ENCODE measurements at places on chromosomes 3 and 15.

DNA sequence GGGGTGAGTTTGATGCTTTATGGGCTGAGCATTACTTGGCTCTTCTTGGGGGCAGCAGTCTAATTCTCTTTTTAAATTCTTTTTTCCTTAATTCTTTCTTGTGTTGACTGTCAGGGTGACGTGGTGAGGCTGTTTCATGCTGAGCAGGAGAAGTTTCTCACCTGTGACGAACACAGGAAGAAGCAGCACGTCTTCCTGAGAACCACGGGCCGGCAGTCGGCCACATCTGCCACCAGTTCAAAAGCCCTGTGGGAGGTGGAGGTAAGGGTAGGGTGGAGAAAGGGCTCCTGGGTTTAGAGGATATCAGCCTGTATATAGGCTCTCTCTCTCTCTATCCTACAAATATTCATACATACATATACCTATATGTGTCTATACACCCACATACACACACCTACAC is 152.3 kb downstream of the ITPR1 start:
- no peak for DNase-seq

- DNase-seq = no peak
These were observed 608.2 kb downstream of the NSUN3 start for GRCh38 chr3:94671078-94671477.

GRCh38 chr3:133282236-133282635 is 117.6 kb upstream of the BFSP2 start:
- DNase-seq = no peak

DNA sequence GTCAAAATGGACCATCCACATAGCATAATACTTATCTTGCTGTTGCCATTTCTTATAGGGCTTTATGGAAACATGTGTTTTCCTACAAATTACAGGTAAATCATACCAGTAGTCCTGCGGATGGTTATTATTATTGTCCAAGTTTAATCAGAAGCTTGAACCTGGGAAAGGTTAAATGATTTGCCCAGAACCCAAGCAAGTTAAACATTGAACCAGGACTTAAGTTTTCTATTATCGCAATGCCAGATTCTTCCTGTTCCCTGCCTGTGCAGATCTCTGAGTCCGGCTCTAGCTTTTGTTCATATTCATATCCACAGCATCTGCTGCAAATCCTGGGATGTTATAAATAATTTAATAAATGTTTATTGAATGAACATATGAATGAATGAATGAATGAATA is 12.5 kb downstream of the LPP start:
- no peak for DNase-seq

DNA sequence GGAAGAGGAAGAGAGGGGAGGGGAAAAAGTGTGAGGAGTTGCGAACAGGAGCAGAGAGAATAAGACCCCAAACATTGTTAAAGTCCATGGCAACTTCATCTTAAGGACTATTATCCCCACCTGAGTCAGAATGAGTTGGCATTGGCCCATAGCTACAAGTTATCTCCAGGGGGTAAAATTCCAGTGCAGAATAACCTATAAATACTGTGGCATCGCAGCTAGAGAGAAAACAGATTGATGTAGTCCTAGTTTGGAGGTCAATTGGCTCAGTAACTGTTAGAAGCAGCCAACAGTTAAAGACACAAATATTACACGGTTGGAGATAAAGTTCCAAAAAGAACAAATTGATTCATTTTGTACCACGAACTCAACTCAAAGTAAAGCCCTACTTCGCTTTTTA is 313.9 kb upstream of the CCDC54 start:
- no peak for DNase-seq

GRCh38 chr3:55226696-55227095 is 260.4 kb downstream of the WNT5A start:
- no peak for DNase-seq

DNA sequence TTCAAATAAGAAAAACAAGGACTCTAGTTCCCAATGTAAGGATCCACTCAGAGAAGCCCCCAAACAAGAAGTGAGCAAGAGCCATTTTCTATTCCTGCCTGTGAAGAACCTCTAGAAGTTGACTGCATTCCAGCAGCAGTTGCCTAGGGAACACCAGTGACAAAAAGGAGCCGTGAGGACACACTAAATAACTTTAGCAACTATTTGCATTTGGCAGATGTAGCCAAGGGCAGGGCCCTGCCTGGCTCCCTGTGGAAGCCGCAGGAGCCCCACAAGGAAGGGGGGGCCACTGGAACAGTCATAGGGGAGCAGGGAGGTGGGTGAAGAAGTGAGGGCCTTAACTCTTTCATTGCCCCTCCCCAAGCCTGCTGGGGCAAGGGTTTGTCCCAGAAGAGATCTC is 470.2 kb upstream of the PROK2 start:
- no peak for DNase-seq

- no peak for DNase-seq
These were observed 246.7 kb upstream of the CBLB start for GRCh38 chr3:106115557-106115956.

- no peak for DNase-seq
These were observed 3.1 kb upstream of the PLD1 start for GRCh38 chr3:171813278-171813896.

- no peak for DNase-seq
These were observed 160.0 kb upstream of the TLE3 start for GRCh38 chr15:70257573-70258248.

DNA sequence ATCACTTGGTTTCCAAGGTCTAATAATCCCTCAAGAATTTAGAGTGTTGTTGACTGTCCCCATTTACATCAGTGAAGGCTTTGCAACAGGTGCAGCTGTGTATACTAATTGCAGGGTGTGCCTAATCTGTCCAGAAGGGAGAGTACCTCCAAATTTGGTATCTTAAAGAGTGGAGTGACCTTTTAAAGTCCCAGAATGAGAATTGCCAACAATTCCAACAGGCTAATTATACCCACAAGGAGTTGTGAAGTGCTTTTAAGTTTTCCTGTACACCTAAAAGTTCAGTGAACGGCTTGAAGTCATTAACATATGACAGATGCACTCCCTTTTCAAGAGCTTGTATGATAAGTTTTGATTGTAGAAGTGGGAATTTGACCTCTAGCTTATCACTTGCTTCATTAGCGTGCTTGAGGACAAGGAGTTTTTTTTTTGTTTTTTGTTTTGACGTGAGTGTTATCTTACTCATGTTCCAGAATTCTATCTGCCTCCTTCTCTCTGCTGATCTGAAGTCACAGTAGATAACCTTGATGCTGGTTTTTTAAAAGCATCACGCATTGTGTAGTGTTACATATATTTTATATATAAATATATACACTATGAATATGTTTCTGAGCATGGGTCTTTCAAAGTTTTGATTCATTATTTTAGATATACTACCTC is 26.3 kb downstream of the CDIN1 start:
- no peak for DNase-seq

DNA sequence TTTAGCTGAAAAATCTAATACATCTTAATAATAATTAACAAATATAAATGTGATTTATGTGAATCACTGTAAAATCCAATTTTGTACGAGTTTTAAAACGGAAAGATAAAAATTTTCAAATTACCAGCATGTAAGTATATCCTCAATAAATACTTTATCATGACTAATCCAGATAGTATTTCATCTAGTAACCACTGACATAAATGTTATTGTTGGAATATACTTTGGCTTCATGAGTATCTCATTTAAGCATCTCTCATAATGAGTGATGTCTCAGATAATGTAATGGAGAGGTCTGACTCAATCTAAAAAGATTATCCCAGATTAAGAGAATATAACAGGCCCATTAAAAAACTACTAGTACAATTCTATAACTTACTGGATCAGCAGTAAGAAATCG is 216.3 kb downstream of the STAG1 start:
- DNase-seq = no peak

DNA sequence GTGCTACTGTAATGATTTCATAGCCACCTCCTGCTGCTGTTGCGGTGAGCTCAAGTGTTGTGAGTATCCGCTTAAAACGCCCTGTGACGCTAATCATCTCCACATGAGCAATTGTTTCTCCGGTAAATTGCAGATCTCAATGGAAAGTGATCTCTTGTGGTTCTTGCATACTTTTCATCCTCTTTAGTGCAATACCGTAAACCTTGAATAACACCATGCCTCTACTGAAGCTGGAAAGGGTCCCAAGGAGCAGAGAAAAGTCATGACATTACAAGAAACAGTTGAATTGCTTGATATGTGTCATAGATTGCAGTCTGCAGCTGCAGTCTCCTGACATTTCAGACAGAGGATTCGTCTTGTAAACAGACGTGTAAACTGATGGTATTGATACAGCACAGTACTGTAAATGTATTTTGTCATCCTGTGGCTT is 6.0 kb upstream of the CEMIP start:
- no peak for DNase-seq

- DNase-seq = no peak
These were observed 41.6 kb upstream of the ROPN1 start for GRCh38 chr3:124033360-124034015.

DNA sequence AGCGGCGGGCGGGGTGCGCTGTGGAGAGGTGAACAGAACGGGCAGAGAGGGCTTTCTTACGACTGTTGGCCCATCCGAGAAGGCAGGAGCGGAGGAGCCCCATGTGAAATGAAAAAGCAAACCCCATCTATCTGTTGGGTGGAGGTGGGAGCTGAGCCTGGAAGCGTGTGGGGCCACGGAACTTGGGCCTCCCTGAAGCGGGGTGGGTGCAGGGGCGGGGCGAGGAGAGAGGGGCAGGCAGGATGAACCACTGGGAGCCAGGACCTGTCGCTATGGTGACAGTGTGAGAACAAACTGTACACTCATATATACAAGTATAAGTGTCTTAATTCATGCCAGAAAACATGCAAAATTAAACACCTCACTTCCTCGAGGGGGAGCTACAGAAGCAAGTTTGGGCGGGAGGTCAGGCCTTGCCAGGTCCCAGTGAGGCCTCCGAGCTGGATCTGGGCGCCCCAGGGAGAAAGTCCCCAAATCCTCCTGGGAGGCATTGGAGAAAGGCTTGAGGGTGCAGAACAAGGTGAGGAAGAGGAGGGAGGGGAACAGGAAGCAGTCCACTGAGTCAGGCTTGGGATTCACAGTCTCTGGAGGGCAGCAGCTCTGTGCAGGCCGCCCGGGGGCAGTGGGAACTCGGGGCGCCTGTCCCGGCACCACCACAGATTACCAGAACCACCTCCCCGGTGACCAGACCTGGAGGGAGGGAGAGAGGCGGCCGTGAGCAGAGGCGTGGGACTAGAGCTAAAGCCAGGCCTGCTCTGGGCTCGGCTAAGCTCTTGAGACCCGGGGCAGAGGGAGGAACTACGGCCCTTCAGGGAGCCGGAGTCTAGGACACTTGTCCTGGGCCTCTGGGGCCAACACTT is 34.8 kb downstream of the RBPMS2 start:
- DNase-seq = no peak

GRCh38 chr15:35728219-35728940 is 182.4 kb upstream of the DPH6 start:
- no peak for DNase-seq

GRCh38 chr3:156413293-156413892 is 141.5 kb downstream of the SSR3 start:
- no peak for DNase-seq

DNA sequence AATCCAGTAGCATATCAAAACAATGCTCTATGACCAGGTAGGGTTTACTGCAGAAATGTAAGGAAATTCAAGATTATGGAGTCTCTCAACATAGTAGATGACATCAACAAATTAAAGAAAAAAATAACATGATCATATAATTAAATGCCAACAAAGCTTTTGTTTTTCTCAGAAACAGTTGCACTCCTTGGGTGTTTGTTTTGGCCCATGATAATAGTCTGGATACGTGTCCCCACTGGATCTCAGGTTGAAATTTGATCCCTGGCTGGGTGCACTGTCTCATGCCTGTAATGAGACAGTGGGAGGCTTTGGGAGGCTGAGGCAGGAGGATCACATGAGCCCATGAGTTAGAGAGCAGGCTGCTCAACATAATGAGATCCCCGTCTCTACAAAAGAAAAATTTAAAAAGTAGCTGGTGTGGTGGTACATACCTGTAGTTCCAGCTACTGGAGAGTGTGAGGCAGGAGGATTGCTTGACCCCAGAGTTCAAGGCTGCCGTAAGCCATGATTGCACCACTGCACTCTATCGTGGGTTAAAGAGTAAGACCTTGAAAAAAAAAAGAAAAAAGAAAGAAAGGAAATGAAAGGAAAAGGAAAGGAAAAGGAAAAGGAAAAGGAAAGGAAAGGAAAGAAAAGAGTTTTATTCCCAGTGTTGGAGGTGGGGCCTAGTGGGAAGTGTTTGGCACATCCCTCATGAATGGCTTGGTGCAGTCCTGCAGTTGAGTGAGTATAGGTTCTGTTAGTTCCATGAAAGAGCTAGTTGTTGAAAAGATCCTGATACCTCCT is 53.3 kb upstream of the FOXB1 start:
- DNase-seq = no peak

DNA sequence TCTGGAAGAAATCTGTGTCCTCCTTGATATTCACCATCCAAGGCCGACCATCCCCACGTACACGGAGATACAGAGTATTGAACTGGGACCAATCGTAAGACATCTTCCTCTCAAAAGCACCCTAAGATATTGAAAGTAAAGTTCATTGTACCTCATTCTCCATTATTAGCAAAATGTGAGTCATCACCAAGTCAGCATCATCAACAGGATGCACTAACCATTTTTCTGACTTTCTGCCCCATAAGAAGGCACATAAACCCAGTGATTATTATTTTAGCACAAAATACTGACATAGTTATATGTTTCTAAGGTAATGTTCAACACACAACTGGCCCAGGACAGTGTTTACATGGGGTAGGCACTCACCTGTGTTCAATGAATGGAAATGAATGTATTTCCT is 7.4 kb downstream of the NDUFAF1 start:
- no peak for DNase-seq

DNA sequence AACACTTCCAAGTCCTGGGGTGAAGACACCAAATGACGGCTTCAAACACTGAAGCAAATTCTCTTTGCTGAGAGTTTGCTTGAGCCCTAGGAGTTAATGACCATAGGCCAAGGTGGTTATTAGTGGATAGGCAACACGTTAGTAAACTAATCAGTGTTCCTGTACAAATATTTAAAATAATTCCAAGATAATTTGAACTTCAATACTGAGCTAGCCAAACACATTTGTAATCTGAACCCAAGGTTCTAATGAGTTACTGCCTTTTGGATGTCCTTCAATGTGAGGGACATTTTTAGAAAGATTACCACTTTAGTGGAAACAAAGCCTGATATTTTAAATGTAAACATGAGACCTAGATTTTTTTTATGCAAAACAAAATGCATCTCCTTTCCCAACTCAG is 94.6 kb downstream of the THRB start:
- no peak for DNase-seq

Data from stimulated activated CD4-positive, alpha-beta T cell treated with anti-CD3 and anti-CD28 coated beads, Interleukin-12 subunit alpha, Interleukin-12 subunit beta, amount 100 ng/mL, for 4 hours (primary cell).